Stimulated activated CD8-positive, alpha-beta memory T cell treated with anti-CD3 and anti-CD28 coated beads, Interleukin-15, amount 100 ng/mL, for 24 hours (primary cell): ENCODE measurements at places on chromosomes 12 and 14.

DNA sequence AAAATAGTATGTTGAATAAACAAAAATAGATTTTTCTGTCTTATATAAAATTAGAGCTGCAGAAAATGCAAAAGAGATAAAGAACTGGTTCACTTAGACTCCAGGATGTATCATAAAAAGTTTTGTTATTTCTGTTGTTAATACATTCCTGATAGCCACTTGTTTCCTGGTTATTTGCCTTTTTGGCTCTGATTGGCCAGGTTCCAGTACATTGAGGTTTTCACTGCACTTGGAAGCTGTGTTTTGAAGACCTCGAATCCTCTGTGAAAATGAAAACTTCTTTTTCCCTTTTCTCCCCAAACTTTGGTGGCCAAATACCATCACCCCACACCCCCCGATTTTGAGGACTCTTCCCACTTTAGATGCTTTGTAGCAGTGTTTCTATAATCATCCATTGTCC is 525.3 kb downstream of the MED13L start:
- DNase-seq, result no peak

DNA sequence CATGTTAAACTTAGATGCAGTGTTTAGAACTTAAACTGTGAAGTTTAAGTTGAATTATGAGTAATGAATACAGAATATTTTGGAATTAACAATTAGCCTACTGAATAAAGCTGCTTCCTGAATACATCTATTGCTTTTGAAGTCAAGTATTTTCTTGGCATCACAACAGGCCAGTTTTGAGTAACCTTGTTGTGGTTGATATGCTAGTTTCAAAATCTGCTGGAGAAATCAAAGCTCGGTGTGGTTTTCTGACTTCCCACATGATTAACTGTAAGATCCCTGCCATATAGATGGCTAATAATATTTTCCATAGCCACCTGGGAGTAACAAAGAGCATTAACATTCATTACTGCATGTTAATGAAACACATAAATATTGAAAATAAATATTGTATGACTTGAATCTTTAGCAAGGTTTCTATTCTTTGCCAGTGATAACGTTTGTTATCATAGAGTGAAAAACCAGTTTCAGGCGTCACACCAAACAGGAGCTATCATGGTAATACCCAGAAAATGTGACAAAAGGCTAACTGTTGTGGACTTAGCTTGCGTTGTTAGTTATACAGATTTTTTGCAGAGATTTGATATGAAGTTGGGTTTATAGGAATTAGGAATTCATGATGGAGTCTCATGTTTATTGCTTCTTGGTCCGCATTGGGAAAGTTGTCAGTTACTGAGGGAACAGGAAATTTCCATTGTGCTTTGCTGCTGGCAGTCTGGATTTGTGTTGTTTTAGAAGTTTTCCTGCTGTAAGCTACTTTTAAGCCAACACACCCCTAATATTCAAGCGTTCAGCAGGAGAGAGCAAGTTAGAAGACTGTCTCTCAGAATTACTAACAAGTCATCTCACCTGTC is 32.1 kb downstream of the PPFIBP1 start:
- DNase-seq, result no peak

DNA sequence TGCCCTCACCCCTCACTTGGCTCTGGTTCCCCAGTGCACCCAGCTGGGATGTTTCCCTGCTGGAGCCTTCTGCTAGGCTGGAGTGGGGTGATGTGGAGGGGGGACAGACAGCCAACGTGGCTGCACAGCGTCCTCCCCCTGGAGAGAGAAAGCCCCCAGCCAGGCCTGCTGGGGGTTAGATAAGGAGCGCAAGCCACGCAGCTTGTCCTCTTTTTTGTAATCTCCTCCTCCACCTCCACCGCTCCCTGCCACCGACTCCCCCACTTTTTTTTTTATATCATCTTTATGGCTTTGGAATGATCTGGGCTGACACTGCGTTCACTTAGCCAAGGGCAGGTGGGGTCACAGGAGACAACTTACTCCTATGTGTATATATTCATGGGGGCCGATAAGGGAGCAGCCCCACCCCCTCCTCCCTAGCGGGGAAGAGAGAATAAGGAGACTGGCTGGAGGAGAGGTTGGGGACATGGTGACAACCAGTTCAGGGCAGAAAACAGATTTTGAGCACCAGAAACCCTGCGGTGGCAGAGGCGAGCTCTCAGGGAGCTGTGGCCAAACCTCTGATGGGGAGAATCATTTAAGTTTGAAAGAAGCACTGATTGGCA is 169.9 kb upstream of the LHX5 start:
- no peak for DNase-seq

GRCh38 chr14:58491593-58491992 is 64.1 kb downstream of the KIAA0586 start:
- DNase-seq, result no peak

DNA sequence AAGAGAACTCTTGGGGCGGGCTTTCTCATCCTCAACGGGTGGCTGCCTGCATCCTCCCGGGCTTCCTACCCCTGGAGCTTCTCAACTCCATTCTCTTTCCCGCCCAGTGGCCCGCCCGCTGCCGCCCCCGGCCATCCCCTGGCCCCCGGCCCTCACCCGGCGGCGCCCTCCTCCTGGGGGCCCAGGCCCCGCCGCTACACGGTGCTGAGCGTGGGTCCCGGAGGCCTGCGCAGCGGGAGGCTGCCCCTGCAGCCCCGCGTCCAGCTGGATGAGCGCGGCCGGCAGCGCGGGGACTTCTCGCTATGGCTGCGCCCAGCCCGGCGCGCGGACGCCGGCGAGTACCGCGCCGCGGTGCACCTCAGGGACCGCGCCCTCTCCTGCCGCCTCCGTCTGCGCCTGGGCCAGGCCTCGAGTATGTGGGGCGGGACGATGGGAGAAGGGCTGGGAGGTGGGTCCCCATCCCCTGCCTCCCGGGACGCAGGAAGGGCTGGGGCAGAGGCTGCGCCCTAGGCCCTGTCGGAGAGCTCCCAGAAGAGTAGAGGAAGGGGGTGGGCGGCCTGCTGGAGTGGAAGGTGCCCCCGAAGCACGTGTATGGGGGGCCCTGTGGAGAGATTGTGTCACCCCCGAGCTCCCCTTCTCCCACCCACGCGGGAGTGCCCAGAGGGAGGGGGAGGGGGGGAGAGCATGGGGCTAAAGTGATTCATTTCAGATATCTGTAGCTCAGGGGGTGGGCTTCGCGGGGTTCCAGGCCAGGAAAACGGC is 1.5 kb downstream of the LAG3 start:
- no peak for DNase-seq

- DNase-seq, result no peak
Measured at GRCh38 chr12:108305991-108306501, 33.1 kb downstream of the CMKLR1 start.

DNA sequence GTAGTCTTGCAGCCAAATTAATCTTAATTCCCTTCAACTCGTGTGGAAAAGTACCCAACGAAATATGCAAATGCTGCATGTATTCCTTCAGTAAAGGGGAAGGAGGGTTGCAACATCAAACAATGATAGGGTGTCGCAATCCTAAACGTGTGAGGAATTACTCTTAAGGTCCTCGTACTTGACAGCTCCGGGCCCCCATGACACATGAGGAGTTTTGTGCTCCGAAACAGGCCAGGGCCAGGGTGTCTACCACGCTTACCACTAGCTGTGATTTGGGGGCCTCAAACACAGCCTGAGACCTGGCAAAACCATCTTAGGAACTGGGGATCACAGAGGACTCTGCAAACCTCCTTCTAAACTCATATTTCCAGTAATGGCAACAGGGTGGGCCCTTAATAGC is 20.4 kb downstream of the FOS start:
- DNase-seq, result no peak

- DNase-seq, result no peak
Measured at GRCh38 chr14:65348137-65348536, 64.4 kb upstream of the FUT8 start.

DNA sequence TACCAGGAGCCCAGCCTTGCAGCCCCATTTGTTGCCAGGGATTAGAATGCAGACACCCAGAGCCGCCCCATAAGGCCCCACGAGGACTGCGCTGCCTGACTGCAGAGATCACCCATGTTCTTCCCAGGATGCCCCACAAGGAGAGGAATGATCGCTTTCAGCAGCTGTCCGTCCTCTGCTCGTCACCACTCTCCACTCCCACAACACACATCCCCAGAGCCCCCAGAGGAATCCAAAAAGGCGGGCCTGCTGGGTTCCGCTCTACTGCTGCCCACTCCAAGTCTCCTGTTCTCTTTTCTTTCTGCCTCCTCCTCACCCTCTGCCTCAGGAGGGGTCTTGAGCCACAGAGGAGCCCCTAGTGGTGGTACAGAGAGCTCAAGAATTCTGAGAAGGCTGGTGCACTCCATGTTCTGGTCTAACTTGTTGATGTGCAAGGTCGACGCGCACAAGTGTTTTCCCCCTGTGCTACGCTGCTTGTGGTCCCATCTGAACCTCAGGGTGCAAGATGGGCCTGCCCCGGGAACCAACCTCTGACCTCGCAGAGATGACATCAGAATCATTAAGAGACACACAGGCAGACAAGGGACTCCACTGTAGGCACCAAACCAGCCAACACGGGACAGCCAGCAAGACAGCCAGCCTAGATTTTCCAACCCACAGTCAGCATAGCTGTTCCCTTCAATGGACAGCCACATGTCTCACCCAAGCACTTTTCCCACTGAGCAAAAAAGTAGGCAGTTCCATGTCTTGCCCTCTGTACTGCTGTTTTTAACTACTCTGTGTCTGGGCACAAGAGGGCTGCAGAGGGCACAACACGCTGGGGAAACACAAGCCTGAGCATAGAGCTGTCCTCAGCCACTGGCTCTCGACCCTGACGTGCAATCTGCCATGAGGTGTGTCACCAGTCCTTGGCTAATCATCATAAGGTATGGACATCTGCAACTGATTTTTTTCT is 29.9 kb downstream of the PXN start:
- DNase-seq, result no peak

DNA sequence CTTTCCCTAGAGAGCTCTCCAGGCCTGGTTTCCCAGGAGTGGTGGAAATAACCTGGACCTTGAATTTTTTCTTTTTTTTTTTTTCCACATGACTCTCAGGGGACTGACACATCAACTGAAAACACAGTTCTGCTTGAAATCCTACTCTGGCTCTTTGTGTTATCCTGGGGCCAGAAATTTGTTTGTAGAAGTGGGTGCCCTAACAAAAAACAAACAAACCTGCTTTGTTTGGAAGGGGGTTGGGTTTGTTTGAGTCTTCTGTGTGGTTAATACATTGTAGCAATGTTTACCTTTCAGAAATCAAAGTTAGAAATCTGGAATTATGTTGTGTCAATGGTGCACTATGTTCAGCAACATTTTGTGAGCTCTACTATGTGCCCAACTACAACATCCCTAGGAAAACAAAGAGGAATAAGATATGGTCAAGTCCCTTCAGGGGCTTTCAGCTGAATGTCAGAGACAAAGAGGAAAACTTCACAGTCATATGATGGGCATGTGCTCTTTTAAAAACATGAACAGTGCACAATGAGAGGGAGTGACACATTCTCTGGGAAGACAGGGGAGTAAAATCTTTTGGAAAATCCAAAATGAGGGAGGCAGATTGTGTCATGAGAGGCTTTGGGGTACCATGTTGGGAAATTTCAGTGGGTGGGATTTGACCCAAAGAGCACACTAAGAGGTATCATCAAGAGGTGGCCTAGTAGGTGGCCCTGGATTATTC is 1.5 kb upstream of the IGF1 start:
- DNase-seq, result no peak

DNA sequence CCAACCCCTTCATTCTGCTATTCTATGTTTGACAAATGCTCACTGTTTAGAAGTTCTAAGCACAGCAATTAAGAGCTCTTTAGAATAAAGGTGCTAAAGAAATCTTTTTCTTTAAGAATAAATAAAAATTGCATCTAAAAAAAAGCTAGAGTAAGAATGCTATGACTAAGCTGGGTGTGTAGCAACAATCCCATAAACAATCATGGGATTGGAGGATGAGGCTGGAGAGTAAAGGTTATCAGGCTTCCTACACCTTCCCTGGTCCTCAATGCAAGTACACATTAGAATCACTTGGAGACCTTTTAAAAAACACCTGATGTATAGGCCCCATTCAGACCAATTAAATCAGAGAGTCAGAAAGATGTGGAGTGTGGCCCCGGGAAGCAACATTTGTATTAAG is 88.3 kb downstream of the CIT start:
- DNase-seq, result no peak

- no peak for DNase-seq
Measured at GRCh38 chr12:96710127-96710745, 196.8 kb upstream of the NEDD1 start.

DNA sequence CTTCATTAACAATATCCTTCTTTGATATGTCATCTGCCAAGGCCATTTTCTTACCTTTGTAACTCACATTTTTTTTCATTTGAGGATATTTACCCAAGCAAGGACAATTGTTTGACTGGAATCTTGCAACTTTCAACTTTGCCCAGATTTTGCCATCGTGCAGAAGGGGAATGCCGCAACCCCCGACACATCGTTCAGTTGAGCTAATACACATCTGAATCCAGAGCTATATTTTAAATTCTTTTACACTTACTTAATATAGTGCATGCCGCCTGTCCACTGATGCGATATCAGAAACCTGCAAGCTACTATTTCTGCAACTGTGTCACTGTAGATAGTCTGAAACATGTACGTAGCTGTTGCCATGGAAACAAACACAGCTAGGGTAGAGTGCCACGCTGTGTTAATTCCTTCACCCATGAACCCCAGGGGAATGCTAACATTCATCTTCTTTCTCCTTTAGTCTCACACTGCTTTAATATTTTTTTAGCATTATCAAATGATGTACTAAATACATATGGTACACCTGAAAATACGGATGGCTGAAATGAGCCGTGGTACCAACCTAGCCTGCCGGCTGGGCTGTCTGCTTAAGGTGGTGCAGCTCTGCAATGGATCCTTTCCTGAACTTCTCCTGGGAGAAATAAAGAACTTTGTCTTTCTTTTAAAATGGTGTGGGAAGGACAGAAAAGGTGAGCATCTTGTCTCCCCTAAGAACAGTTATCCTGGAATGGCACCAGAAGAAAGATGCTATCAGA is 77.0 kb upstream of the FOXN3 start:
- no peak for DNase-seq

DNA sequence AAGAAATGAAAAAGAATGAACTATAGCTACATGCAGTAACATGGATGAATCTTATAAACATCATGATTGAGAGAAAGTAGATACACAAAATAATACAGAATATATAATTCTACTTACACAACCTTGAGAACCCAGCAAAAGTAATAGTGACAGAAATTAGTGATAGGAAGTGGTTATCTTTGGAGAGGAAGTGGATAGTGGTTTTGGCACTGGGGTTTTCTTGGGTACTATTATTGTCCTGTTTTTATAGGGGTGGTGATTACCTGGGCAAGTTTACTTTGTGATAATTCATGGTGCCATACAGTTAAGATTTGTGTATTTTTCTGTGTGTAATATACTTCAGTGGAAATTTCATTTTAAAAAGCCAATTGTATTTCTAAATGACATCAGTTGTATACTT is 352.7 kb downstream of the AEBP2 start:
- DNase-seq, result no peak

GRCh38 chr12:106226884-106227640 is 20.8 kb downstream of the CKAP4 start:
- no peak for DNase-seq

DNA sequence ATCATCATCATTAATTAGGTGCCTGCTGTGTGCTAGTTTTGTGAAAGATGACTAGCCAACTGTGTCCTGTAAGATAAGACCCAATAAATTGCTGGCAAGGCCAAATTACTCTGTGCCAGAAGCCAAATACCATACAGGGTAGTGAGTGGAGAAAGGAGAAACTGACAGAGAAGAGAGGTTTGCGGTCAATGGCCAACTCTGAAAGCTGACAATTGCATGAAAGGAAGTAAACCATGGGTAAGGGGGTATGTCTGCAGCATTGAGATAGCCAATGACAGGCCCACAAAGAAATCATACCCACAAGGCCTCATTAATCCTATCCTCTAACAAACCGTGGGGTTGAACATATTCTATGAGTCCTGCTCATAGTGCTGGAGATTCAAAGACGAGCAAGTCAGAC is 236.6 kb upstream of the CCDC196 start:
- DNase-seq, result no peak

GRCh38 chr12:97275728-97276590 is 186.6 kb upstream of the RMST start:
- DNase-seq, result no peak
